ENCODE measurements at places on chromosomes 12 and 14.

GRCh38 chr12:121786440-121786825 lies 7.1 kb downstream of the RHOF start:
- DNase-seq: peak; percentile 60

DNA sequence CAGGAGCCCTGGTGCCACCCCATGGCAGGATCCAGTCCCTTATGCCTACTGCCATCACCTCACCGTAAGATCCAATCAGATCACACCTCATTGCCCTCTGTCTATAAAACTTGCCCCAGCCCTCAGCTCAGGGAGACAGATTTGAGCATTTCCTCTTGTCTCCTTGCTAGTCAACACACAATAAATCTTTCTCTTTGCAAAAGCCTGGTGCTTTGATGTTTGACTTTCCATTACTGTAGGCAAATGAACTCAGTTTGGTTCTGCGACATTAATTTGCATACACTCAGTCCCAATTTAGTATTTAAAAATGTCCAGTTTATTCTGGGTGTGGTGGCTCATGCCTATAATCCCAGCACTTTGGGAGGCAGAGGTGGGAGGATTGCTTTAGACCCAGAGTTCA lies 188.4 kb downstream of the AEBP2 start:
- DNase-seq: no peak

DNA sequence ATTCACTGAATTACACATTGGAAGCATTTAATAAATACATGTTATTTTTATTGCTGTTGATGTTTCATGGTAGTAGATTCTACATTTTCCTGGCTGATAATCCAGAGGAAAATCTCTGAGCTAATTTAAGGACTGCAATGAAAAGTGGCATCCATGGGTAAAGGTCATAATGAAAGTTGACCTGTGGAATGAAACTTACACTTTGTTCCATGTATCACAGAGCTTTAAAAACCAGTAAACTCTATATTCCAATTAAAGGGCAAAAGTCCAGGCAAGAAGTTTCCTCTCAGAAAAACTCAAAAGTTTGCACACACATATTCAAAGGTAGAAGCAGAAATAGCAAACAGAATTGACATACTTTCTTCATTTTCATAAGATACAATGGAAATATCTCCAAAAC lies 44.8 kb upstream of the MYF6 start:
- no peak for DNase-seq

DNA sequence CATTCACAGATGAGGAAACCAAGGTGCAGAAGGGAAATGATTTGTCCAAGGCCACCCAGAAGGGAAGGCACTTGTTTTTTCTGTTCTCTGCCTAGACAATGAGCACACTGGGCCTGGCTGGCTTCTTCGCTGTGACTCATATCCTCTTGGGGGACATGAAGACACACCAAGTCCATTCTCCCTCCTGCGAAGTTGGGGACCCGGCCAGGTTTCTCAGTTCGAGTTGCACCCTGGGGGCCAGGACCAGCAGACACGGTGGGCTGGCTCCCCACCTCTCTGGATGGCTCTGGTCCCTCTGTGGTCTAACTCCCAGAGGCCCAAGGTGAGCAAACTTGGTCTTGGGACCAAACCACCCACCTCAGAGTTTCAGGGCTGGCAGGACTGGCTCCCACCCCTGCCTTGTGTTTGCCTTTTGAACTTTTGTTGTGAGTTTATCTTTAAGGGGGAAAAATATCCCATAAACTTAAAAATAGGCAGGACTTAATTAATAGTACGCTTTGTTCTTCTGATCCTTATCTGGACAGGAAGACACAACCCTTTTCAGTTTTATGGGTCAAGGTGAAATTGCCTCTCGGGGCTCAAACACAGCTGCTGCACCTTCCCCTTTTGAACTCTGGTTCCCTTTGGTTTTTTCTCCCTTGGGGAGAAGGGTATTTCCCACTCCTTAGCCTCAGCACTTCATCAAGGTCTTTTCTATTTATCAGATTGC lies 9.0 kb upstream of the MLEC start:
- no peak for DNase-seq

DNA sequence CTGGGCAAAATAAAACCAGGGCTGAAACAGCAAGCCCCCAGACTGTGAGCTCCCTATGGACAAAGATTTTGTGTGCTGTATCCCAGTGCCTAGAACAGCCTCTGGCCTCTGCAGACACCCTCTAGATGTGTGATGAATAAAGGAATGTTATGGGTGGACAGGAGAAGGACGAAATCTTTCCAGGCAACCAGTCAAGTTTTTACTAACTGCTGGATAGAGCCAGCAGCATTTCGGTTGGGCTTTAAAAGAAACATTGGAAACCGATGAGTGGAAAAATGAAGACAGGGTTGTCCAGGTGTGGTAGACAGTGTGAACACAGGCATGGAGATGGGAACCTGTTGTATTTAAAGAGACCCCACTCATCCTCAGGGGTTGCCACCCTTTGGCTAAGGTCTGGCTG lies 4.0 kb downstream of the CHGA start:
- DNase-seq: no peak

DNA sequence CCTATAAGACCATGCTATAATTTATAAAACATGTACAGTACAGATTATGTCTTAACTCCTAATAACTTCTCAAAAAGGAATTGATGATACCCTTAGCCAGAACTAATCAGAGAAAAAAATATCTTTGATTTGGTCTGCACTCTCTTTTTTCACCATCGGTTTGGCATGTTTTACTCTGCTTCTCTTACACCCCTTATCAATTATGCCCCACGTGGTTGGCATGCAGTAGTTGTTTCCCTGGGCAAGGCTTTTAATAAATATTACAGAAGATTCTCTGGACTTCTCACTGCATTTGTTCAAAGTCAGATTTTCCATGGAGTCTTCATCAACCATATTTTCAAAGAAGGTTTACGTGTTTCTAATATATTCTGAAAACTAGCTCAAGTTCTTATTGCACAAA lies 167.4 kb upstream of the LRIG3 start:
- DNase-seq: no peak

DNA sequence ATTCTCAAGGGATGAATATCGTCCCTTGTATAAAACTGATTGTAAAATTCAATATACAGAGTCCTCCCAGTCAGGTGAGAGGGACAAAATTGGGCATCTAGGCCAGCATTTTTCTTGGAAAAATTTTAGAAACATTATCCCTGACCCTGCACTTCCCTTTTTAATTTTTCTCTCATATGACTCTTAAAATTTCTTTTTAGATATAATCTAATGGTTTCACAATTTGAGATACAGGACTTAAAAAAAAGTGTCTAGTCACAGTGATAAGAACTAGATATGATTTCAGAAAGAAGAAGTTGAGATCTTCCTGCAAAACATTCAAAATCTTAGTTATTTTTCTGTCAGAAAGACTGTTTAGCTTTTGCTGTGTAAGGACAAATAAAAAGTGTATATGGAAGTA lies 270.8 kb upstream of the PPFIA2 start:
- DNase-seq: no peak

DNA sequence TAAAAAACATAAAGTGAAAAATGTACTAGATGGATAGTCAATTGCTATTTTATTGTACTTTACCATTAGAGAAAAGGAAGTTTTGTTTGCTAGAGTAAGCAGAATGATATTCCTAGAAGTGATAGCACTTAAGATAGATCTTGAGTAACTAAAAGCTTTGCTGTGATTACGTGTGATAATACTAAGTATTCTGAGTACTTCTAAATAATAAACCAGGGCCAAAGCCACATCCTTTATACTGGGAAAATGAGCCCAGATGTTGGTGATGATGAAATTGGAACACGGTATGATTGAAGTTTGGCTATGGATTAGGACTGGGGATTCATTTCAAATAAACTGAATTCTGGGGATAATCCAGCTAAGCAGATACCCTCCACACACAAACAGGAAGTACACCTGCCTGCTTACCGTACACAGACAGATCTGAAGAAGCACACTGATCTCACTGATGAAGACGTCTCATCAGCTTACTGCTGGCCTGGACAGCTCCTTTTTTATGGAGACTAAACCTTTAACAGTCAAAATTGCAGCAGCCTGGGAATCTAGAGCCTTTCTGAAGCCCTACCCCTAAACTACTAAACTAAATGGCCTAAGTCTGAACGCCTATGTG lies 199.8 kb downstream of the LRFN5 start:
- DNase-seq: no peak

DNA sequence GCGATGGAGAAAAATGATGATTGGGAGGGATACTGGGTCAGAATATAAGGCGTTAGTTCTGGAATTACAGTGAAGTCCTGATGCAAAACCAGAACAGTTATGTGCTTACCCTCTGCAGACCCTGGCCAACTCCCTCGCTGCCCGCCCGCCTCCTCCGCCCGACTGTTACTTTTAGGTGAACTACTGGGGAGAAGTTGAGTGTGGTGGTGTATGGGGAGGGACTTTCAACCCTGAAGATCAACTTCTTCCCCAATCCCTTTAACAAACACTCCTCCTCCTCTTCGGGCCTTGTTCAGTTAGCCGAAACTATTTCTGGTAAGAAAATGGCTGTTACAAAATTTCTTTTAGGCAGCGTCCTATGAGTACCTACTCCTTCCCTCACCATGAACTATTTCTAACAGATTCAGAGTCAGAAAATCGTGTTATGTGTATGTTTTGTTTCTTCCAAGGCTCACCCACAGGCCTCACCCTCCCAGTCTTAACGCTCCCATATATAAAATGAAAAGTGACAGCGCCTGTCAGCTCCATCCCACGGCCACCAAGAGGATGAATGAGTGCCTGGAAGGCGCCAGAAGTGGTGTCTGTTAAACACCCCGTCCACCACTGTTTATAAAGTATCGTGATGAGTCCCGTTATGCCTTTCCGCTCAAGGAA lies 1.3 kb downstream of the FBXO33 start:
- no peak for DNase-seq

GRCh38 chr14:75070383-75070782 lies 942 bp downstream of the ZC2HC1C start:
- peak; percentile 76 for DNase-seq

DNA sequence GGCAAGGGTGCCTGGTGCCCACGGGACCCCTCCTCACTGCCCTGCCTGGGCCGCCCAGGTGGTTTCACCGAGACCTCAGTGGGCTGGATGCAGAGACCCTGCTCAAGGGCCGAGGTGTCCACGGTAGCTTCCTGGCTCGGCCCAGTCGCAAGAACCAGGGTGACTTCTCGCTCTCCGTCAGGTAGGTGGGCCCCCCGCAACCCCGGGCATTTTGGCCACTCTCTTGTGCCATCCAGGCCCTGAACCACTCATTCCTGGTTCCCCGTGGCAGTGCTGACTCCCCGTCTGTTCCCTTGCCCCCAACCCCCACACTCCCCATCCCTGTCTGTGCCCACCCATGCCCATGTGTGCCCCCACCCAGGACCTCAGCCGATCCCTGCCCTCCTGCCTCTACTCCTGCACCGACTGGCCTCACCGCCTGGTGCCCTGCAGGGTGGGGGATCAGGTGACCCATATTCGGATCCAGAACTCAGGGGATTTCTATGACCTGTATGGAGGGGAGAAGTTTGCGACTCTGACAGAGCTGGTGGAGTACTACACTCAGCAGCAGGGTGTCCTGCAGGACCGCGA lies 480 bp downstream of the PTPN6 start:
- DNase-seq: no peak

DNA sequence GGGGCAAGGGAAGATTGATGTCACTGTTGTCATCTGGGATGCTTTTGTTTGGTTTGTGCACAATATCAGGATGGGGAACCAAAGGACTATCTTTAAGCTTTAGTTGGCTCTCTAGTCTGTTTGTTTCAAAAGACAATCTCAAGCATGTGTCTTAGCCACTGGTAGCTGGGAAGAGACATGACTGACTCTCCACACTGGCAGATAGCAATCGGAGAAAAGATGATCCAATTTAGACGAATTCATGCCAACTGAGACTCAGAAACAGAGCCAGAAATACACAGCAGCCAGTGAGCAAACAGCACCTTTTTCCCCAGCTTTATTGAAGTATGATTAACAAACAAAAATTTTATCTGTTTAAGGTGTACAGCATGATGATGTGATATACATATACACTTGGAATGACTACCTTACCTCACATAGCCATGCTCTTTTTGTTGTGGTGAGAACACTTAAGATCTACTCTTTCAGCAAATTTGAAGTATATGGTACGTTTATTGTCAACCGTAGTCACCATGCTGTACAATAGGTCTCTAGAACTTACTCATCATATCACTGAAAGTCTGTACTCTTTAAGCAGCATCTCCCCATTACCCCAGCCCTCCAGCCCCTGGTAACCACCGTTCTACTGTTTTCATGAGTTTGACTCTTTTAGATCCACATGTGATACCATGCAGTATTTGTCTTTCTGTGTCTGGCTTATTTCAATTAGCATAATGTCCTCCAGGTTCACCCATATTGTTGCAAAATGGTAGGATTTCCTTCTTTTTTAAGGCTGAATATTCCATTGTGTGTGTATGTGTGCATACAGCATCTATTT lies 50.6 kb downstream of the DUSP16 start:
- DNase-seq: no peak

- no peak for DNase-seq
Observed at GRCh38 chr12:105641749-105642148, 311.3 kb downstream of the C12orf75 start.

DNA sequence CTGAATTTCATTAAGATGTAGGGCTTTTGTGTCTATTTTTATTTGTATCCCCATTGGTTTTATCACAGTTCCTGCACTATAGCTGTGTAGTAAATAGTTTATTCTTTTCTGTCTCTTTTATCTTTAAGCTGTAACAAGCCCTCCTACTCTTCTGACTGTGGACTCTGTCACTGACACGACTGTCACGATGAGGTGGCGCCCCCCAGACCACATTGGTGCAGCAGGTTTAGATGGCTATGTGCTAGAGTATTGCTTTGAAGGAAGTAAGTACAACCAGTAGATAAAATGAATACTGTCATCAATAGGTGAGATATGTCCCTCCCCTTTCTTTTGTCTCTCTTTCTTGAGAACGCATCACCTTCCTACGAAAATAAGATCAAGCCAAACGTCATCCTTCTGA lies 34.1 kb upstream of the CHPT1 start:
- DNase-seq: no peak

DNA sequence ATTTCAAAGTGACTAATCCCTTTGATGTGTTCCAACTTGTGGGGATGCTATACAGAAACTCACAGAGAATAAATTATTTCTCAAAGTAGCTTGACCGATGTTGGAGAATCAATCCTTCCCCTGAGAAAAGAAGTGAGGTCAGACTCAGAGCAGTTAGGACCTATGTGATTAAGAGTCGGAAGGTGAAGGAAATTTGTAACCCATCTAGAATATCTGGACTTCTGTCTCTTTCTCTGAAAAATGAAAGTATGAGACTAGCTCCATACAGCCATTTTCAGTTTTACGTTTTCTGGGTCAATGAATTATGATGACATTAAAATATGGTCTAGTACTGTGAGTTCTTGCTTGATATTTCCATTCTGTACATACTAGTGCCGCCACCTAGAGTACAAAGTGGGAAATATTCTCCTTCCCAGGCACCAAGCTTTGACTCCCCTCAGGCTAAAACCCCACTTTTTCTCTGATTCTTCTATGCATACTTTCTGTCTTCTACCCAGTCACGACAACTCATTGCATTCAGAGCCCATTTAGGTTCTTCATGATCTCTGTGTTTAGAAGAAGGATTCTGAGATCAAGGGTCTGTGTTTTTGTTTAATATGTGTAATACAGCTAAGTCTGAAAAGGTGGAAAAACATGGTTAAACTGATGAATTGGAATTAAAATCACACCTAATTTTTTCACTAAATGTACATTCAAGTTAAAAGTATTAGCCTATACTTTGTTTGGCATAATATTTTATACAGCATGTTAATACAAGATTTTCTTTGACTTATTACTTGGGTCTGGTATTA lies 6.9 kb upstream of the NTS start:
- no peak for DNase-seq

Measured in sciatic nerve (tissue), 2 donors.